ENCODE measurements at places on chromosomes 6 and 20.
A peak's percentile ranks its signal among the peaks of the same experiment; 100 is the strongest.

DNA sequence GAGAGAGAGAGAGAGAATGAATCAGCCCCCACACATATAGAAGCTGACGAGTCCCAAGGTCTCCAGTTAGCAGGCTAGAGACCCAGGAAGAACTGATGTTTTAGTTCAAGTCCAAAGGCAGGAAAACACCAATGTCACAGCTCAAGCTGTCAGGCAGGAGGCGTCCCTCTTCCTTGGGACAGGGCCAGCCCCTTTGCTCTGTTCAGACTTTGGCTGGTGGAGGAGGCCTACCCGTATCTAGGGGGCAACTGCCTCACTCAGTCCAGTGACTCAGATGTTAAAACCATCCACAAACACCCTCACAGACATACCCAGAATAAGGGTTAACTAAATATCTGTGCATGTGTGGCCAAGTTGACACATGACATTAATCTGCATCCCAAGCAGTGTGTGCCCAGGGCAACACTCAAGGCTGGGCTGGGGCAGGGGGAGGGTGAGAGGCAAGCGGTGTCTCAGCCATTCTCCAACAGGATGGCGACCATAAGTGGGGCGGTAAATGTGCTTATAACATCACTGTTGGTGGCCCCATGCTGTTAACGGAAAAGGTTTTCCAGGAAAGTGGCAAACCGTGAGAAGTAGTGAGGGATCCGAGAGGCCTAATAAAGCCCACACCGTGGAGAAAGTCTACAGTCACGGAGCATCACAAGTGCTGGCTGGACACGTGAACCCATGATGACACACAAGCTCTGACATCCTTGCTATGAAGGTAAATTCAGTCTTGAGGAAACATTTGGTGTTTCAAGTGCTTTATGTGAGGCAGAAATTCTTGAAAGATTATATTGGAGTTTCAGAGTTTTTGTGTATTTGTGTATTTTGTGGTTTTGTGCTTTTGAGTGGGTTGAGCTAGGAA, 28.1 kb downstream of the RAMACL start:
- DNase-seq, result no peak

DNA sequence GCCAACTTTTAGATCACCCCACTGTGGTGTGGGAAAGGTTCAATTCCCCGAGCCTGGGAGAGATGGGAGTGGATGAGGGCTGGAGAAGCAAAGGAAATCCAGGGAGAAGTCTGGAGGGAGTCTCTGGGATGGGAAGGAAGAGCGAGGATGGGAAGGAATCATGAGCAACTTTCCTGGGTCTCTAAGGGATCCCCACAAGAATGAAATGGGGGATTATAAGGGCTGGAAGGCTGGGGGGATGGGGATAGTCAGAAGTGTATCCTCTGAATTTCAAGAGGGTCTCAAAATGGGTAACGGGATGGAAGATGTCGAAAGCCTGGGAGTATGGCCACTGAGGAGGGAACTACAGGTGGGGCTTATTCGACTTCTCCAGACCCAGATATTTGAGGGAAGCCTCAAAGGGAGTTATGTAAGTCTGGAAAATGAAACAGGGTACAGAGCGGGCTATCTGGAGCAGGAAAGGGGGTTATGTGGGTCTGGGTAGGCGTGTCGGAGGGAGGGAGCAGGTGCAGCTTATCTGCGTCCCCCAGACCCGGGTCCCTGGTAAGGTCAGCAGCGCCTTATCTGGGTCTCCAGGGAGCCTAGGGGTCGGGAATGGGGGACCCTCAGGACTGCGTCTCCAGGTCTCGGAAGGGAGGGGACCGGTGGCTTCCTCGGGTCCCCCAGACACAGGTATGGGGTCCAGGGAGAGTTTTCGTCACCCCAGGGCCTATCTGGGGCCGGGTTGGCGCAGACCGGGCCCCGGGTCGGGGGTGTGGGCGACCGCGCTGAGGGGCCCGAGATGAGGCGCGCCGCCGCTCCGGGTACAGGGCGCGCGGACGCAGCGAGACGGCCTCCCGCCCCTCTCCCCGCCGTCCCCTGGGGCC, 550 bp downstream of the PLAGL2 start:
- peak; percentile 33 for DNase-seq

GRCh38 chr6:95846652-95847051, 169.1 kb upstream of the FUT9 start:
- DNase-seq, result no peak

DNA sequence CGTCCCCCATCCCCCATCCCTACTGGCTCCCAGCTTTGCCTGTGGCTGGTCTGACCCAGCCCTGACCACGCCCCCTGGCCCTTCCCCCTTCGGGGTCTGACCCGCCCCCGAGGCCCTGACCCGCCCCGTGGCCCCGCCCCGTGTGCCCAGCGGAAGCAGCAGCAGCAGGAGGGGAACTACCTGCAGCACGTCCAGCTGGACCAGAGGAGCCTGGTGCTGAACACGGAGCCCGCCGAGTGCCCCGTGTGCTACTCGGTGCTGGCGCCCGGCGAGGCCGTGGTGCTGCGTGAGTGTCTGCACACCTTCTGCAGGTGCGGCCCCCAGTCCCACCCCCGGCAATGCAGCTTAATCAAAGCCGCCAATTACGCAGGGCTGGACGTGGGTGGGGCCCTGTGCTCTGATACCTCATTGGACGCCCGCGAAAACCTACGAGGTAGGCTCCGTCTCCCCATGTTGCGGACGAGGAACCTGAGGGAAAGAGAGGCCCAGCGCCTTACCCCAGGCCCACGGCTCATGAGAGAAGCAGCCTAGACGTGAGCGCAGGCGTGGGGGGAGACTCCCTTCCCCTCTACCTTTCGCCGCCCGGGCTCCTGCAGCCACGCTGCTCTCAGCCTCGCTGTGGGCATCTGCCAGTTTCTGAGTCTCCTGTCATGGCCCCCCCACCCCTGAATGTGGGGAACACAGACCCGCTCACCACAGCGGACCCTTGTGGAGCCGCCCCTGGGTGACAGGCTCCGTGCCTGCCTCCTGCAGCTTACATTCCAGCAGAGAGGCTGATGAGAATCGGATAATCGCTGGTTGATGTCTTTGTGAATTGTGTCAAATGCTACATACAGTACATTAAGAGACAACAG, 12.8 kb downstream of the RBCK1 start:
- peak; percentile 40 for DNase-seq

DNA sequence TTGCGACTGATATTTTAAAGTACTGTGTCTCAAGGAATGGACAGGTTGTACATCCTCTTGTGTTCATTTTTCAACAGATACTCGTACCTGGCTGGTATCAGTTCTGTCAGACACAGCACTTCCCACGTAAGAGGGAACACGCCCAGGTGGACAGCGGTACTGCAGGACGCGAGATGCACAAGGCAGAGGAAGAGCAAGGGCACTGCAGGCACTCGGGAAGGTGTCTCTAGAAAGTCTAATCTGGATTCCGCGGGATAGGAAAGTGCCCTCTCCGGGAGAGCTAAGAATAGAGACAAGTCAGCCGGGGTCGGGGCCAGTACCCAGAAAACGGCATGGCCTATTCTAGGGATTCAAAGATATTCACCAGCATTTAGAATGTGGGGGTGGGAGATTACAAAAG, 94.2 kb upstream of the MBOAT1 start:
- no peak for DNase-seq

DNA sequence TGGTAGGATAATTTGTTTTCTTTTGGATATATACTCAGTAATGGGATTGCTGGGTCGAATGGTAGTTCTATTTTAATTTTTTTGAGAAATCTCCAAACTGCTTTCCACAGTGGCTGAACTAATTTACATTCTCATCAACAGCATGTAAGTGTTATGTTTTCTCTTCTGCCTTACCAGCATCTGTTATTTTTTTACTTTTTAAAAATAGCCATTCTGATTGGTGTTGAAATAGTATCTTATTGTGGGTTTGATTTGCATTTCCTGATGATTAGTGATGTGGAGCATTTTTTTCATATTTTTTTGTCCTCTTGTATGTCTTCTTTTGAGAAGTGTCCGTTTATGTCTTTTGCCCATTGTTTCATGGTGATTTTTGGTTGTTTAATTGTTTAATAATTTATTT, 11.9 kb downstream of the HINT3 start:
- no peak for DNase-seq

GRCh38 chr20:21136015-21136732, 10.3 kb downstream of the KIZ start:
- DNase-seq, result no peak

DNA sequence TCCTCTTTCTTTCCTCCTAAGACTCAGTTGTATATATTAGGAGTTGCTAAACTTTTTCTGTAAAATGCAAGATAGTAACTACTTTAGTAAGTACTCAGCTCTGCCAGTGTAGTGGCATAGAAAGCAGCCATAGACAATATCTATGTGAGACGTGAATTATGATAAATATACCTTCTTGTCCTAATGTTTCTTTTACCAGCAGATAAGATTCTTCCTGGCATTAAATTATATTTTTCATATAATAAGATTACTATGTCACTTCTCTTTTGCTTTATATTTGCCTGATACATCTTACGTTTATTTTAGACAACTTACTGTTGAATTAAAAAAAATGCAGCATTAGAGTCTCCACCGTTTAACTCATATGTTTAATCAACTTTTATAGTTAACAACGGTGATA, 51.7 kb downstream of the HDGFL1 start:
- DNase-seq, result no peak

- no peak for DNase-seq
These were observed 146.6 kb upstream of the AKIRIN2 start for GRCh38 chr6:87848616-87849015.

DNA sequence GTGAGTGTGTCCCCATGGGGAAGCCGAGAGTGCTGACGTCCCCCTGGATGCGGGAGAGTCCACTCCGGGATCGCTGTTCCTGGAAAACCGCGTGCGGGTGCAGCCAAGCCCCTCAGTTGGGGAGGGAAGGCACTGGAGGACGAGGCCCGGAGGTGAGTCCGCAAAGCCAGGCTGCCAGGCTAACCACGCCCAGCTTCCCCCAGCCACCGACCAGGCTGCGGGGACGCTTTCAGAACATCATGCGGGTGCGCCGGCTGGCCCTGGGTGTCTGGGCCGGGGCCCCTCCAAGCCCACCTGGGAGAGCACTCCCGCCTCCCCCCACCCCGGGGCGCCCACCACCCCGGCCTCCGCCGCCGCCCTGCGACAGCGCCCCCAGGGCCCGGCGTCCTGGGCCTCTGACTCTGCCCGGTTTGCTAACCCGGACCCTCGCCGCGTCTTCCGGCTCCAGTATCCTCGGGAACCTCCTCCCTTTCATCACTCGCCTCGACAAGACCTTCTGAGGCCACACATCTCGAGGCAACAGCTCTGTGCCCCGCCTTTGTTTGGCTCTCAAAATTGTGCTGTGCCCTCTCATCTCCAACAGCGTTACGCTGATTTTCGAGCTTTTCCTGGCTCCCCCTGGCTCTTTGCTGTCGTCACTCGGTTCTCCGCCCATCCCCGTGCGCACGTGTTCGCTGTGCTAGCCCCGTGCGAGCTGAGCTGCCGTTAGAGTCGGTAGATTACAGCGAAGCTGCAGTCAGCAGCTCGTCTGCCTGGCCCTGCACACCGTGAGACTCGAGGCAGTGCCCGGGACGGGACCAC, 47.1 kb upstream of the ENTPD6 start:
- DNase-seq, result peak; percentile 82

- DNase-seq, result no peak
These were observed 61.5 kb downstream of the YTHDF1 start for GRCh38 chr20:63154395-63154794.

DNA sequence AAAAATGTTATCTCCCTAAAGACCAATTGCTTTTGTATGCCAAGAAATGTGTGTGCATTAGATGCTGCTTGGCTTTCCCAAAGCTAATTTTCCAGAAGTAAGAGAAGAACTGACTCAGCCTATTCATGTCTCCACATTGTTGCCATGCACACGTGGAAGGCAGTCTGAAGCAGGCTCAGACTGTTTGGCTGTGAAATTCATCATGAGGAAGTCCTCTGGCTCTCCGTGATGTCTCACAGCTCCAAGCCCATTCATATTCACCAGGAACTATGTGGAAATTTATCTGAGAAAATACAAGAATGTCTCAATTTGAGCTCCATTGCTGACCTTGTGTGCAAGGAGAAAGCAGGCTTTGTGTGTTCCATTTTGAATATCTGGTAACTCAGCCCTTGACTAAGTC, 1022.2 kb upstream of the GJE1 start:
- DNase-seq, result peak; percentile 92

DNA sequence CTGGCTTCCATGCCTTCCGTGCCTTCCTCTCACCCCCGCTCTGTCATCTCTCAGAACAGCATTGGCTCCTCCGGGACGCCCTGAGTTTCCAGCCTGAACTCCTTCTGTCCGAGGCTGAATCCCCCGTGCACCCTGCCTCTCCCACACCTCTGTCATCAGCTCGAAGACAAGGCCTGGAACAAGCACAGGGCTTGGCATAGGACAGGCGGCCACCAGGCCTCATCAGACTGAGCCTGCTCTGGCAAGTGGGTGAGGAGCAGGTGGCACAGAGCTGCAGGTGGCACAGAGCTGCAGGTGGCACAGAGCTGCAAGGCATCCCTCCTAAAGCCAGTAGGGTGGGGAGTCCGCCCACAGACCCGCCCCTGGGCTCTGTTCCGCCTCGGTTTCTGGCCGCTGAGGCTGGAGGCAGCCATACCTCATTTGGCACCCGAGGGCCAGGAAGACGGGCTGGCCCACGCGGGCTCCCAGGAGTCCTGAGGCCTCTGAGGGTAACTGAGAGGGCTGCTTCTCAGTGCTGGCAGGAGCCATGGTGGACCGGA, 60.2 kb downstream of the EZR start:
- no peak for DNase-seq

GRCh38 chr20:63124782-63125580, 91.0 kb downstream of the YTHDF1 start:
- no peak for DNase-seq

GRCh38 chr6:133040094-133040802, 200.9 kb upstream of the EYA4 start:
- peak; percentile 45 for DNase-seq

DNA sequence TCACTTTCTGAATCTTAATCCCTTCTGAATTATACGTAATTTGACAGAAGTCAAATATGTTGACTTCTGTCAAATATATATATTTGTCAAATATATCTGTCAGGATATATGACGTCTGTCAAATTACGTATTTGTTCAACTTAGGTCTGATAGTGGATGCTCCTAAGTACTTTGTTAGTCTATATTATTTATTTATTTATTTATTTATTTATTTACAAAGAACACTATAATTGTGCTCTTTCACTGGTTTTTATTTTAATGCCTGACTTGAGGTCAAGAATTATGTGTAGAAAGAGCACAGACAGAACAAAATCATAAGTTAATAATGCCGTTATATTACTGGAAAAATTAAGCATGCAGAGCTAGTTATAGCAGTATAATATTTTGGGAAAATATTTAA, 81.2 kb downstream of the UST start:
- no peak for DNase-seq

GRCh38 chr6:139029470-139030227, 1.1 kb downstream of the ABRACL start:
- peak; percentile 71 for DNase-seq

GRCh38 chr6:83185096-83185495, 8.0 kb downstream of the PGM3 start:
- DNase-seq, result peak; percentile 23
